Stimulated activated CD4-positive, alpha-beta T cell treated with anti-CD3 and anti-CD28 coated beads, Interleukin-12 subunit alpha, Interleukin-12 subunit beta, amount 100 ng/mL, for 4 hours (primary cell): ENCODE measurements at places on chromosomes 1 and 21.

- peak; percentile 24 for DNase-seq
These were observed 62.9 kb downstream of the MDM4 start for GRCh38 chr1:204578867-204579664.

DNA sequence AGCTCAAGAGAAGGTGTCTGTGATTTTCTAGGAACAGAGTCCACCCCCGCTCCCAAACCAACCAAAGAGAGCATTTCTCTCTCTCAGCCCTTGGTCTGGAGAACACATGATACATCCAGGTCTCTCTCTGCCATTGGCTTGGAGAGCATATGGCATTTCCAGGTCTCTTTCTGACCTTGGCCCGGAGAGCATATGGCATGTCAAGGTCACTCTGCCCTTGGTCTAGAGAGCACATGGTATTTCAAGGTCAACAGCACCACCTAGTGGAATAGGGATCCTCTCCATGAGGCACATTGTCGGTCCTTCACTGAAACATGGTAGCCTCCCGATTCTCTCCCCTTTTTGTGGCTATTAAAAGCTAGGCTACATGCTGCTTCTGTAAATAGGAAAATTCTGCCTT, 437.7 kb upstream of the OLFM3 start:
- DNase-seq = no peak

DNA sequence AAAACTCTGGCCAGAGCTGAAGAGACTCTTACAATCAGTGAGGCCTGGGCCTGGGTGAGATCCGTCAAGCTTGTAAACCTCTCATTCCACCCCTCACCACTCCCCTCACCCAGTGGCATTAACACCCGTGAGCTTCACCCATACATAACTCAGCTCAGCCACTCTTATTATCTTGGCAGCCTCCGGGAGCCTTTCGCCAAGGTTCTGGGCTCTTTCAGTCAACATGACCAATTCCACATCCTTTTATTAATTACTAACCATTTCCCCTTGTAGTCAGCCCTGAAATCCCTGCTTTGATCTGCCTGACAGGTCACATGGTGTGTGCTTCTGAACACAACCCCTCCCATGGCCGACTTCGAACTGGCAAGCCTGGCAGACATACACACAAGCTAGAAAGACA, 134.8 kb downstream of the SETD4 start:
- no peak for DNase-seq

- DNase-seq = no peak
These were observed 18.1 kb downstream of the CFAP74 start for GRCh38 chr1:1985375-1986050.

DNA sequence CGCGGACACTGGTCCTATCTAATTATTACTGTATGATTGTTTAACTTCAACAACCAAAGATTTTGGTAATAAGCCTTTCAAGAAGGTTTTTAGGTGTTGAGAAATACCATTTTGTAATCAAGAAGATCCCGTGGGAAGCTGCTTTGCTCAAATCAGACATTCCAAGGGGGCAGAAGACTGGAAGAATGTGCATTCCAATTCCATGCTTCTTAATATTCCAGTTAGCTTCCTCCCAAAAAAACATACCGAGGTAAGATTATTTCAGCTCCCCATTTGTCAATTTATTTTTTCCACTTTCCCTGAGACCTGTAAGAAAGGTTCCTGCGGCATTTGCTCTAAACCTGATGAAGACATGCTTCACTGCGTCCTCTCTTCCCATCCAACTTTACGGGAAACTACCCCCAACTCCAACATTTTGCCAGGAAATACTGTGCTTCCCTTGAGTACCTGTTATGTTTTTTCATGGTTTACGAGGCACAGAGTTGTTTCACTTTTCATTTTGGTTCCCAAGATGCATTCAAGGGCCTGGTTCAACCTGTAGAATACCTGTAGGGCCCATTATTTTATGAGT, 4.1 kb downstream of the CNN3 start:
- DNase-seq = no peak

- DNase-seq = no peak
These were observed 5.0 kb upstream of the ADAMTS1 start for GRCh38 chr21:26850116-26850643.

DNA sequence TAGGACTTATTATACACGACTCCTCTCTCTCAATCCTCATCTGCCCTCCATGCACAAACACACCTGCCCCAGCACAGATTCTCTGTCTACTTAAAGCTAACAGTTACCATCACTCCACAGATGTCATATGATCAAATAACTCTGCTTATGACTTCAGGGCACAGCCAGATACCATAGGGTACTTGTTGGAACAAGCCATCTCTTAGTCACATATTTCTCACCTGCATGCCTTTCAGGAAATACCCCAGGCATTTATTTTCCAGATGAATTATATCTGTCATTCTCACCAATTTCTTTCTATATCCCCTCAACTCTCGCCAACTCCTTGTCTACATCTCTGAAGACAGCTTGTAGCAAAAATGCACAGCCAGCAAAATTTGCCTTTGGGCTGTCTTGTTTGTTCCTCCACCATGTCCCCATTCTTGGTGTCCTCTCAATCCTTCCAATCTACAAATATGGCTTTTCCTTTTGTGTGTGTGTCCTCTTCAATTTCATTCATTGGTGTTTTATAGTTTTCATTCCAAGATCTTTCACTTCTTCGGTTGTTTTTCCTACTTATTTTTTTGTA, 353.9 kb upstream of the CAMK1G start:
- no peak for DNase-seq

GRCh38 chr1:203791498-203791897, 3.9 kb upstream of the ZBED6 start:
- DNase-seq = no peak

DNA sequence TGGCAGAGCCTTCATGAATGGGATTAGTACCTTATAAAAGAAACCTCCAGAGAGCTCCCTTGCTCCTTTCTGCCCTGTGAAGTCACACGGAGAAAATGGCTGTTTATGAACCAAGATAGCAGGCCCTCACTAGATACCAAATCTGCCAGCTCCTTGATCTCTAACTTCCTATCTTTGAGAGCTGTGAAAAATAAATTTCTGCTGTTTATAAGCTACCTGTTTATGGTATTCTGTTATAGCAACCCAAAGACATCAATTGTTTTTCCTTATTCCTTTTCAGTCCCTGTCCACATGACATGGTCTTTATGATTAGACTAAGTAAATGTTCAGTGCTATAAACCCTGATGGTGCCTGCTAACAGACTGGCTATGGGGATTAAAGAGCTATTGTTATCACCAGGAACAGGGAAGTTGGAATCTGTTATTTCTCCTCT, 9.7 kb upstream of the STIL start:
- DNase-seq = no peak
